NCI-H2107 (cell line): ENCODE measurements at places on chromosomes 12 and 14.

DNA sequence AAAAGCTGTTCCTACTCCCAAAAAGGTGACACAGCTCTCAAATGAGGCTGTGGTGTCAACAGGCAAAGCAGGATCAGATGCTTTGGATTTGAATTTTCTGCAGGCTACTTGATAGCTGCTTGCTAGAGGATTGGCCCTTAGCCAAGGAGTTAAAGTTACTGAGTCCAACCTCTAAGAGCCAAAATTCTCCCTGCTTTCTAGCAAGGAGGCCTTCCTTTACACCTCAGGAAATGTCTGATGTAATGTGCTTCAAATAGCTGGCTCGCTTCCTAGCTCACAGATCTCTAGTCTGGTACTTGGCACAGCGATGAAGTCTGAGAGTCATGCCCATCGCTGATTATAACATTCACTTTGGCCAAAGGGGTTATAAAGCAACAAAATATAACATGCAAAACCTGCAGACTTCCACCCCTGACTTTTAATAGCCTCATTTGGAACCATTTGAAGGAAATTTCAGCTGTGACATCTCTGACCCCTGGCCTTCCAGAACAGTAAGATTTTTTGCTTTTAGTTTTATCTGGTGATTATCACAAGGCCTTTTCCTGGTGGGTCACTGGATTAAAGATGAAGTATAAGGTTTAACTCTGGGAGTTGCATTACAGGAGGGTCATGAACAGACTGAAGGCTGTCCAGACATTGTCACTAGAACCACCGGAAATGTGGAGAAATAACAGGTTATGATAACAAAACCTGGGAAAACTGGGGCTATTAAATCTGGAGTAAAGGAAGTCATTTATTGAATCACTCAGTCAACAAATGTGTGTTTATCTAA is 189.7 kb downstream of the EPS8 start:
- peak; percentile 40 for DNase-seq

DNA sequence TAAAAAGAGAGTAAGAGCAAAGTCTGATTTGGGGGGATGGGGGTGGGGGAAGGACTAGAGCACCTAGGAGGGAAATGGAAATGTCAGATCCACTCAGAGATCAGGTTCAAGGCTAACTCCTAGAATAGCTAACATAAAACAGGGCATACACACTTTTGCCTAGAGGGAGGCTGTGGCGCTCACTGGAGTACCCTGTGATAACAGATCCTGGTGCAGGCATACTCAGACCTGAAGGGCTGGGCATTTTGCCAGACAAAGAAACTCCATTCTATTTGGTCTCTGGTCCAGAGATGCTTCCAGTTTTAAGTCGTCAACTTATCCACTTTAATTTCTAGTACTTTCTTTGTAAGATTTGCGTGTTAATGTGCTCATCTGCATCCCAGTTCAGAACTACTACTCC is 5.8 kb downstream of the CTDSP2 start:
- peak; percentile 75 for DNase-seq

DNA sequence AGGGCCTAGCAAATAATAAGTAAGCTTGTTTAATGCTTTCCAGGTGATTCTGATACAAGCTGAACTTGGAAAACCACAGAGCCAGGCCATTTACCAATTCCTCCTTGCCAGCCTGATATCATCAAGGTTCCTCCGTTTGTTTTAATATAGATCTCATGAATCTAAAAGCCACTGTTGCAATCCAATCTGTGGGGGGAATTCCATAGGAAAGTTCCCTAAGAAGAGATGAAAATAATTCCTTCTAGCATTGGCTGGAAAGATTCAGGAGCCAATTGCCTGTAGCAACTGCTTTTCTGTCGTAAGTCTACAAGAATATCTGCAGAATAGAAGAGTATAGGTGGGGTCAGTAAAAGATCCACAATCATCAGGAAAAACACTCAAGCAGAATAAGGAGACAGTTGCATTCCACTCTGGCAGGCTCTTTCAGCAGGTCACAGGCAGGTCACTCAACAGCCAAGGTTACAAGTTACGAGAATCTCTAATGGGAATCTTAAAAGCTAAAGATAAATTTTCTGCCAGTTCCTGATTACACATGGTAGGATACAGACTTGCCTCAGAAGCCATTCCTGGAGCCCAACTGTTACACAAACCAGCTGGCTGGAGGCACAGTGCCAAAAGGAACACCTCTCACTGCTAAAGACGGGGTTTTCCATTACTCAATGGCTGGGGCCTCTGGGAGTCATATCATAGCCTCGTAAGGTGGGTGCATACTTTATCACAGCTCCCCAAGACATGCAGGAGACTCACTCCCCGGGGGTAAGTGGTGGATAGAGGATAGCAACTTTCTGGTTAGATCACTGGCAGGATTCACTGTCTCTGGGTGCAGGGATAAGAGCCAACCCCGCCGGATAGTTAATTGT is 43.6 kb downstream of the FGD6 start:
- DNase-seq, result no peak

GRCh38 chr12:1635301-1636095 is 6.5 kb downstream of the WNT5B start:
- DNase-seq, result no peak

- DNase-seq, result no peak
These were observed 8.1 kb upstream of the ITPR2 start for GRCh38 chr12:26841085-26841484.
